ENCODE measurements at places on chromosomes 6 and 20.

DNA sequence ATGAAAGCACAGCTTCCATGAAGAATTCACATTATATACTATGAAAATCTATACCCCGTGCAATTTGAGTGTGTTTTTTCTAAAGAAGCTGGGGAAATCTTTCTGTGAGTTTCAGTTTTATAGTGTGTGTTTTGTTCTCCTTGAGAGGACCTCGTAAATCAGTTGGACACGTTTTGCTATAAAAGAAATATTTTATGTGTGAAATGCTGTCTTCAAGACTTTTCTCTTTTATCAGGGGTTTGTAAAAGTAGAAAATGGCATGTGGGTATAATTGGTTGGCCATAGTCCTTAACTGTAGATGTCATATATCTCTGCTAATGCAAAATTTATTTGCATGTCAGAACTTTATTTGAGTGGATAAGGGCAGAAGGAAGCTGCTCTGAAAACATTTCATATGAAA is 186.2 kb downstream of the CDH4 start:
- DNase-seq: no peak

GRCh38 chr6:163863565-163863964 is 449.0 kb downstream of the QKI start:
- DNase-seq: no peak

DNA sequence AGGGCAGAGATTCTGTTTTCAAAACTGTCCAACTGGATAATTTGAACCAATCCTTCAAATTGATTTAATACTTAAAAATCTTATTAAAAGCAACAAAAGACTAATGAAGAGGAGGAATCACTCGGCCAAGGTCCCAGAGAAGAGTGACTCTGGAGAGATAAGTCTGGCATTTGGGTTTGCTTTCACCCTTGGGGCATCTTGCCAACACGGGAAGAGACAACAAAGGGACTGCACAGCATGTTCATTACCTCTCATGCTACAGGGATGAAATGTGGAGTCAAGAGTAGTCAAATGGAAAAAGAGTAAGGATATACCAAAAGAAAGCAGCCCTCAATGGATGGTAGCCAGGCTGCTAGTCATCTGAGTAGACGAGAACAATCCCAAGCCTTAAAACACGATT is 68.2 kb downstream of the KHDRBS2 start:
- no peak for DNase-seq

- DNase-seq: no peak
Observed at GRCh38 chr6:12962987-12963386, 246.4 kb downstream of the PHACTR1 start.

GRCh38 chr6:50076431-50076830 is 26.7 kb upstream of the DEFB112 start:
- DNase-seq: no peak

GRCh38 chr6:55888917-55889316 is 13.5 kb upstream of the BMP5 start:
- DNase-seq: no peak

DNA sequence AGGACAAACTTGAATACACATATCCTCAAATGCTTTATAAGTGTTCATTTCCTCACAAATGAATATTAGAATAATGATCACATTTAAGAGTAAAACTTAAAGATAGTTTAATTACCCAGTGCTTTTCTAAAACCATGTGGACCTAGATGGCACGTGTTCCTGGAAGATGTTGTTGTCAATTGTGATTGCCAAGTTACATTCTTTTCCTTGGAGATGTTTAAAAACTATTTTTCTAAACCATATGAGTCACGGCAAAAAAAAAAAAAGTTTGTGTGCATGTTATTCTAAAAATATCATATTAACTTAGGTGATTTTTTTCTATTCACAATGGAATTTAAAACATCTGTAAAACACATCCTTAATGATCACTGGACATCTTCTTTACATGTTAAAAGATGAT is 51.1 kb downstream of the RCAN2 start:
- DNase-seq: no peak

DNA sequence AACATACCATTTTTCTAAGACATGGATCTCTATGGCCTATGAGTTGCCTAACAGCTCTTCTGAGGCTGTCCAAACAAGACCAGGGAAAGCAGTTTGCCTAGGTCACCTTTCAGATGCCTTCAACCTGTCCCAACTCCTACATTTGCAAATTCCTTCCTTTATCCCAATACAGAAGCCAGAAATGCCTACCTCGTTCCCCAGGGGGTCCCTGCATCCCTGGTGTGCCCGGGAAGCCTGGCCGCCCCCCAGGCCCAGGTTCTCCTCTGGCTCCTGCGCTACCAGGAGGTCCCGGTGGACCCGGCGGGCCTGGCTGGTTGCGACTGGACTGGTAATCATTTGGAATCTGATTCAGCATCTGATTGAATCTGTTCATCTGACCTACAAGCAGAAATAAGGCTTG is 115.9 kb downstream of the COL12A1 start:
- no peak for DNase-seq

GRCh38 chr6:72616406-72617015 is 5.4 kb upstream of the KCNQ5 start:
- DNase-seq: no peak

- DNase-seq: peak; percentile 89
Observed at GRCh38 chr6:16128759-16129622, at the start of gene MYLIP. TSS of gene MYLIP (plus strand) at chr6:16129086. CDS start at chr6:16129323, 237 bp downstream.

GRCh38 chr20:64212755-64213154 is 42.8 kb upstream of the PCMTD2 start:
- no peak for DNase-seq

DNA sequence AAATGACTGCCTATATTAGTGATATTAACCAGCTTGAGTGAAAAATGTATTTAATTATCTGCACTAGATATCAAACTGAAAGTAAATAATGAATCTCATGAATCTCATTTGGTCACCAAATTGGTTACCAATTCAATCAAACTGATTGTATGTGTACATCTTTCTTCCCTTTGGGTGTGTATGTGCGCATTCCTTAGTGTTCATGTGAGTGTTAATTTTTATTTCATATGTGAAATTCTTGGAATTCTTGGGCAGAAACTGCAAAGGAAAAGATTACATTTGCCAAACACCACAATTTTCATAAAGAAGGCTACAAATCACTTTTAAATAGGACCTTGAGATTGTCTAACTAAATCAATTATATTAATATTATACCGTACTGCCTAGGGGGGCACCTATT is 648.4 kb upstream of the MARCKS start:
- DNase-seq: no peak

GRCh38 chr6:36692220-36692619 is 5.4 kb upstream of the RAB44 start:
- DNase-seq: no peak

DNA sequence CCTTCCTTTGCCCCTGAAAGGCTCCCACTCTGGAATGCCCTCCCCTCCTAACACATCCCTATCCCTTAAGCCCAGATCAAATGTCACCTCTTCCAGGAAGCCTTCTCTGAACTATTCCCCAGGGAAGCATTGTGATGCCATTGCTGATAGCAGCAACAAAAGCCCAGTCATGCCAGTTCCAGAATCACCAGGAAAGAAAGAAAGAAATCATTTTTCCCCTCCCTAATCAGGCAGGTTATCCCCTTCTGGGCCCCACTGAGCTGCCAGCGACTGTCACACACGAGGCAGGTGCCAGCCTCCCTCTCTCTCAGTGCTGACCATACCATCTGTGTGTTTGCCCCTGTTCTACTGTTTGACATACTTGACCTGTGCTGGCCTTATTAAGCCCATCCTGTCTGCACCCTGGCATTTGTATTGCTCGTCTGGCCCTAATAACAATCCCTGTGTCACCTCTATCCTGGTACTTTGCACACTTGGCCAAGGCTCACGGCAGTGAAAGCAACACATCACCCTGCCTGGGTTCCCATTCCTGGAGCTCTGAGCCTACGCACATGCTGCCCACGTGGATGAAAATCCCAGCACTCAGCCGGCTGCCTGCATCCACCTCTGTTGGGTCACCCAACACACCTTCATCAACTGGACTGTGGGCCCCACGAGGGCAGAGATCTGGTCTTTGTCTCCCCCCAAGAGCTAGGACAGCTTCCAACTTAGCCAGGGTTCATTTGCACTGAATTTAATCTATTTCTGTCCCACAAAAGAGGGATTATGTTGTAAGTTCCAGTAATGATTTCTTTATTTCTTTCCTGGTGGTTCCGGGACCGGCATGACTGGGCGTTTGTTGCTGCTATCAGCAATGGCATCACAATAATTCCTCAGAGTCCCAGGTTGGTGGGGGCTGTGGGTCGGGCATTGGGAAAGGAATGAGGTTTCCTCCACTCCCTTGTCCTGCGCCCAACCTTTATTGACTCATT is 5.3 kb upstream of the BPIFB1 start:
- no peak for DNase-seq

DNA sequence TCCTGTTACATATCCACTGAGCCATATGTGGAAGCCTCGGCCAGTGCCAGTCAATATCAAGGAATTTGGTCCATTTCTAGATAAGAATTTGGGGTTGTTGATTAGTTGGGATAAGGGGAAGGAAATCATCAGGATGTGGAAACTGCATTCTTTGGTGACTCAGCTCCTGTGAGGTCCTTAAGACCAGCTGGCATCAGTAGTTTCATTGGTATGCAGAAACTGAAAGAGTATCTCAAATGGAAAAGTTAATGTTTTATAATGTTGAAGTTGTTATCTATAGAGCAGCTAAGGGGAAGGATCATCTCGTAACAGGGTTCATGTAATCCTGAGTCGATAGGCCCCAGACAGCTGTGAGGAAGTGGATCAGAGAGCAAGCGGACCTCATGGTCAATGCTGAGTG is 87.9 kb upstream of the PRND start:
- no peak for DNase-seq

DNA sequence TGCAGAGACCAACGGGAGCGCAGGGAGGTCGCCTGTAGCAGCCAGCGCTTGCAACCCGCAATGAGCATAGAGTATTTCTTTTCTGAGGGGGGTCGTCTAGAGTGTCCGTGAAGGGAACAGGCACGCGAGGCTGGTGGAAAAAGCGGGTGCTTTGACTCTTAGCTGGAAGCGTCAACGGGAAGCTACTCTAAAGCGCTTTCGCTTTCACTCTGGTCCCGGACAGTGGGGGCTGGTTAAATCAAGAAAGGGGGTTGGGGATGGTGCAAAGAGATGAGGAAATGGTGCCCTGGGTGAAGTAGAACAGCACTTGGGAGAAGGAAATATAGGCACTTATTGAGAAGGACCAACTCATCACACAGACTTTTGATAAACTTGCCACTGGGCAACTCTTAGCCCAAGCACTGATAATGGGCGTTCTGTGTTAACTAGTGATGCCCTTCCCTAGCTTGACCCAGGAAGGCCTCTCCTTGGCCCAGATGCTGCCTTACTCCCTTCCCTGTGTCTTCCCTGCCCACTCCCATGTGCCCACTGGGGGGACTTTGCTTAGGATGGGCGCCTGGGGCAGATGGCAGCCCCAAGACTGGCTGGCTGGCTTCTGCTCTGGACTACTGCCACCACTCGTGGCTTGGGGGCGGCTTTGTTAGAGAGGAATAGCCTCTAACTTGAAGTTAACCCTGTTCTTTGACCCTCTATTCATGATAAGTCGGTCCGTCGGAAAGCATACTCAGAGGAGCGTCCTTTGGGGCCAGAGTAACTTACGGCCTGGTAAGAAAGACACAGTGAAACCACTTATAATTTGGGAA is 585 bp downstream of the PSMB9 start:
- no peak for DNase-seq

GRCh38 chr6:109446072-109446471 is 5.5 kb downstream of the SMPD2 start:
- DNase-seq: no peak

DNA sequence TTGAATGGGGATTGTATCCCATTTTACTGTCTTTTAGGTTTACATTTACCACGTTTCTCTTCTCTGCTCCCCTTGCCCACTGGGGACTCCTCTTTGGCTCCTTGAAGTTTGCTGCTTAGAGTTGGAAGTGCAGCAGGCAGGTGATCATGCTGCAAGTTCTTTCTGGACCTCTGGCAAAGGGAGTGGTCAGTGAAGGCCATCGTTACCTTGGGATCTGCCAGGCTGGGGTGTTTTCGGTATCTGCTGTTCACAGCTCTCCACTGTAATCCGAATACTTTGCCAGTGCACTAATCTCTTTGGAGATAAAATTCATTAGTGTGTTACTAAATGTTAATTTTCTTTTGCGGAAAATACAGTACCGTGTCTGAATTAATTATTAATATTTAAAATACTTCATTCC is 9.1 kb upstream of the EFCAB8 start:
- DNase-seq: no peak

GRCh38 chr6:91127752-91128151 is 540.9 kb upstream of the MAP3K7 start:
- DNase-seq: no peak

GRCh38 chr6:137254966-137255365 is 35.8 kb upstream of the IFNGR1 start:
- no peak for DNase-seq

DNA sequence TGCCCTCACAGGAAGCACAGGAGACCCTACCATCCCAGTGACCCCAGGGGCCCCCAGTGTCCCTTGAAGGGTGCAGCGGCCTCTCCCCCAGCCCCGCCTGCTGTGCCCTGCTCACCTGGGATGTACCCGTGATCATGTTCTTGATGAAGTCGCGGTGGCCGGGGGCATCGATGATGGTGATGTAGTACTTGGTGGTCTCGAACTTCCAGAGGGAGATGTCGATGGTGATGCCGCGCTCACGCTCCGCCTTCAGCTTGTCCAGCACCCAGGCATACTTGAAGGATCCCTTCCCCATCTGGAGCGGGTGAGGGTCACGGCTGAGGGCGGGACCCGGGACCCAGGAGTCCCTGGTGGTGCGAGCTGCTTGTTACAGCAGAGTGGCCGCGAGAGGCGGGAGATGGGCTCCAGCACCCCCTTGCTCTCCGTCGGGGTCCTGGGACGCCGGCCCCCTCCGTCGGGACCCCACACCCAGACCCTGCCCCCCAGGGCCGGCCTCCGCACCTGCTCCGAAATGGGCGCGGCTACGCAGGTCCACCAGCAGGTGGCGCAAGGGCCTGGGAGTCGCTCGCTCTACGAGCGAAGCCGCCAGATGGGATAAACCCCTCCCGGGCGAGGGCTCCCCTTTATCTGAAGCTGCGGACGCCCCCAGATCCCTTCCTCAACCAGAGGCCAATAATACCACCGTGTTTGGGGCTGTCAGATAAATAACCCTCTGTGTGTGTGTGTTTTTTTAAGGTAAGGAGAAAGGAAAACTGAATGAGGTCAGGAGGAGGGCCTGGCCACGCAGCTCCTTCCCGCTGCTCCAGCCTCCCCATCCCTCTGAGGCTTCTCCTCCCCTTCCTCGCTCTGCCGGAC is 2.9 kb downstream of the EEF1A2 start:
- DNase-seq: no peak

DNA sequence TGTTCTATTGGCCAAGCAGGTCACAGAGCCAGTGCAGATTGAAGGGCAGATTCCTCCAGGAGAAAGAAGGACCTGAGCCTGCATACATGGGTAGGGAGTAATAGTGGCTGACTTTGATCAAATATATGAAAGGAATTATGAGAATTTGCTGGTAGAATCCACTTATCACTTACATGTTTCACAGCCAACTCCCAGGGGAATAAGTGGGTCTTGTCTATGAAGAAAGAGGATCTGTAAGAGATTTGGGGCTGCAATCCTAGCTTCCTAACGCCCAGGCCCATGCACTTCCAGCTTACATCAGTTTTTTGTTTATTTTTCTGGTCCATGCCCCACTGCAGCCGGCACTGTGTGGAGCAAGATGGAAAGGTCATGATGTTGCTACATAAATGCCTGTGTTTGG is 107.9 kb upstream of the SYNDIG1 start:
- no peak for DNase-seq
